ENCODE measurements at places on chromosomes 1 and 21.

DNA sequence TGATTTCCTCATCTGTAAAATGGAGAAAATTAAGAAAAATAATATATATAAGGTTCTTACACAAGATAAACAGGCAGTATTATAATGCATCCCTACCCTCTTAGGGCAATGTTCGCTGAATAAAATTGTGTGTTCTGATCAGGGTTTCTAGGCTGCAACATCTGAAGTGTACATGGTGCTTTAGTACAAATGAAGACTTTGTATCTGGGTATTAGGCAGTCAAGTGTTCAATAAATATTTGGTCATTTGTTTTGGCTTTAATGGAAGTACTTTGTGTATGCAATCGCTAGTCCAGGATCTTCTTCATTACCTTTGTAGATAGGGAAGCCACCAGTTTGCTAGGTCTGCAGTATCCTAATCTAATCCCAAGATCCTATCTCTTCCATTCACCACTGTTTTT lies 28.1 kb downstream of the DNASE2B start:
- no peak for DNase-seq

DNA sequence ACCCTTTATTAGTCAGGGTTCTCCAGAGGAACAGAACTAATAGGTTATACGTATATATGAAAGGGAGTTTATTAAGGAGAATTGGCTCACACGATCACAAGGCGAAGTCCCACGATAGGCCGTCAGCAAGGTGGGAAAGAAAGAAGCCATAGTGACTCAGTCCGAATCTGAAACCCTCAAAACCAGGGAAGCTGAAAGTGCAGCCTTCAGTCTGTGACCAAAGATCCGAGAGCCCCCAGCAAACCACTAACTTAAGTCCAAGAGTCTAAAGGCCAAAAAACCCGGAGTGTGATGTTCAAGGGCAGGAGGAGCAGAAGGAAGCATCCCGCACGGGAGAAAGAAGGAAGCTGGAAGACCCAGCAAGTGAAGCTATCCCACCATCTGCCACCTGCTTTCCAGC lies 9.9 kb downstream of the IFNLR1 start:
- DNase-seq, result no peak

DNA sequence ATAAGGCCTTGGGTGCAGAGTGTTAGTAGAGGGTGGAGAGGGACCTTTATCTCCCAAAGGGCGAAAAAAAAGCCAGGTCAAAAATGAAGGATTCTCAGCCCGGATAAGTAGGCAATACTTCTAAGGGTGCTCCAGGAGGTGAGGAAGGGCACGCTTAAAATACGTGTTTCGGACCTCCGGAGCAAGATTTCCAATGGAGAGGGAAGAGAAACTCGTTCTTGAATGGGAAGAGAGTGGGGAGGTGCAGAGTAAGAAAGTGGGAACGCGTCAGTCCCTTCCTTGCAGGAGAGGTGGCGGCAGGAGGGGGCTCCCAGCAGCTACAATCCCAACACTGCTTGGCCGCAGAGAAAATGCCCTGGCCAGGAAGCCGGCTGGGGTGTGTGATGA lies 581 bp downstream of the EFCAB14 start:
- no peak for DNase-seq

- DNase-seq, result no peak
These were observed 13.2 kb downstream of the TMEM240 start for GRCh38 chr1:1527092-1527816.
